ENCODE measurements at places on chromosomes 3 and 15. TPM values are rescaled to one million over a fixed set of nuclear protein-coding genes. Genes with fewer than 3 reads are reported as not detected.

IL5RA gene
- not detected for total RNA-seq

RGMA gene
- total RNA-seq: 1.4 TPM

- peak; percentile 95 for DNase-seq
Observed at GRCh38 chr15:45279024-45279698, 27.1 kb downstream of the SLC28A2 start.

- DNase-seq: no peak
Observed at GRCh38 chr3:184058029-184058428, 5.2 kb downstream of the HTR3C start.

DNA sequence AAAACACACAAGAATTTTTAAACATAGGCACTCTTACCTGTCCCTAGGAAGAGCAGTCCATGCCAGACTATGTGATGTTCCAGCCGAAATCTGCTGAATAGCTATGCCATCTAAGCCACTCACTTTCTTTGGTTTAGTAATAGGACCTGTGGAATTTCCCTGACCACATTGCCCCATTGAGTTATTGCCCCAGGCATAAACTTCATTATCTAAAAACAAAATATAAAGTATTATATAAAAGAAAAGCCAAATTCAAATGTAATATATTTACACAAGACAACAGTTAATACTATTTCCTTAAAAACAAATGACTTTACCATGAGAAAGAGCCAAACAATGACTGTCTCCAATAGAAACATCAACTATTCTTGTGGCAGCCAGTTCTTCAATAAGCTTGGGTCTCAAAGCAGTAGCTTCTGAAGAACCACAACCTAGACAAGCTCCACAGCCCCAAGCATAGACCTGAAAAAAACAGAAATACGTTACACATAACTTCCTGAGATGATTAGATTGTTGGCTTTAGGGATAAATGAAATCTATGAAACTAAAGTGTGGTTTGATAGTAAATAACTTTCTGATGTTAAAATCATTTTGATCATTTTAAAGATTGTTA is 84.3 kb downstream of the HERC1 start:
- DNase-seq: no peak

All from foreskin keratinocyte (primary cell).